ENCODE measurements at places on chromosomes 7 and 10. TPM values are rescaled to one million over a fixed set of nuclear protein-coding genes. Genes with fewer than 3 reads are reported as not detected.

Gene NKX1-2
- total RNA-seq, result not detected

Gene IFIT3
- 45.2 TPM for total RNA-seq

Gene LIPJ
- total RNA-seq, result not detected

Gene CALHM2
- total RNA-seq, result 0.45 TPM

Gene CXCL12
- not detected for total RNA-seq

Gene ZNF37A
- 8.1 TPM for total RNA-seq

Gene MUC12
- 1.3 TPM for total RNA-seq

Gene CEP55
- total RNA-seq, result 52.2 TPM

Gene NRP1
- total RNA-seq, result 99.1 TPM

Gene HOXA7
- not detected for total RNA-seq

Gene LYZL1
- total RNA-seq, result not detected

Gene PDIA4
- 332 TPM for total RNA-seq

Gene H2BK1
- total RNA-seq, result not detected

Gene RASA4
- 8.6 TPM for total RNA-seq

Gene GIMAP5
- total RNA-seq, result not detected

Gene GPR15LG
- not detected for total RNA-seq

Gene ABCB1
- total RNA-seq, result 15.8 TPM

Gene TRIL
- 0.47 TPM for total RNA-seq

Gene PRSS58
- total RNA-seq, result not detected

Gene NEUROG3
- not detected for total RNA-seq

Gene UNCX
- not detected for total RNA-seq

Gene PDK4
- total RNA-seq, result 6.5 TPM

Data from Calu3 (cell line).